PC-9 (cell line): ENCODE measurements at places on chromosomes 11 and 22.

DNA sequence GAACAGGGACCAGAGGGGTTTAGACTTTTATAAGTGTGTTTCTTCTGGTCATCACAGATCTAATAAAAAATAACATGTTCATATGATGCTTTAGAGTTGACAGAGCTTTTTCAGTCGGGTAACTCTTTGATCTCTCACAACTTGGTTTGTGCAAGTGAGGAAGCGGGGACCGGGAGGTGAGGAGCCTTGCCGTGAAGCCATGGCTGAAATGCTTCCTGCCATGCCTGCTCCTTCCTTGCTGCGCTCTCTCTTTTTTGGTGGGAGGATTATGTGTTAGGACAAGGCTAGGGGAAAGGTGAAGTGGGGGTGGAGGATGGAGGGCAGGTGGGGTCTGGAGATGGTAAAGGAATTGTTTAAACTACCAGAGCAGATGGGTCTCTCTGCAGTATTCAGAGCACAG, 23.8 kb downstream of the TEAD1 start:
- DNase-seq, result no peak

- no peak for DNase-seq
Measured at GRCh38 chr11:134181707-134182106, 42.1 kb downstream of the NCAPD3 start.

GRCh38 chr11:1760351-1761109, 3.2 kb downstream of the CTSD start:
- DNase-seq, result peak; percentile 70

DNA sequence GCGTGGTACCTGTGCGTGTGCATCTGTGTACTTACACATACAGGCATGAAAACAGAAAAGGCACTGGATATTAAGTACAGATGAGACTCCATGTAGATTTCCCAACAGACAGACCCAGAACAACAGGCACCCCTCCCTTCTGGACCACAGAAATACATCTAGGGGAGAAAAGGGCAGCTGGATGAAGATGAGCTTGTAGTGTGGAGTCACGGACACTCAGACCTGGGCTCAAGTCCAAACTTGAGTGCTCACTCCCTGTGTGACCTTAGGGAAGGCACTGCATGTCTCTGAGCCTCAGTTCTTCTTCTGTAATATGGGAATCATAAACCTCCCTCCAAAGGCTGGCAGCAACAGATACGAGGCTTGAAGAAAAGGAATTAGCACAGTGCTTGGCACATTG, 108.9 kb downstream of the GALNT18 start:
- no peak for DNase-seq

DNA sequence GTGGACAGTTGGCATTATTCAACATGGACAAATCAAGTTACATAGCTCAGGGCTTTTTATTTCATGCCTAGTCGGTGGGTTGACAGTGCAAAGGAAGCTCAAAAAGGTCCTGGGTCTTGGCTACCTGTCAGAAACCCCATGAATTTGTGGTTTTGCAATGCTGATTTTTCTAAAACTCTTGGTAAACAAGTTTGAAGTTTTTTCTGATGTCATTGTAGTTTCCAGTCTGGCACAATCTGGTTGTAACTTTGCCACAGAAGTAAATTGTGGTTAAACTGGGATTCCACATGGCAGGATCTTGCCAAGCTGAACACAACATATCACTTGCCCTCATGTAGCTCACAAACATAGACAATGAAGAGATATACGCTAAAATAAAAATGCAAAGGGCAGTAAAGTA, 100.8 kb downstream of the EHF start:
- no peak for DNase-seq
